ENCODE measurements at places on chromosomes 3 and 15.

DNA sequence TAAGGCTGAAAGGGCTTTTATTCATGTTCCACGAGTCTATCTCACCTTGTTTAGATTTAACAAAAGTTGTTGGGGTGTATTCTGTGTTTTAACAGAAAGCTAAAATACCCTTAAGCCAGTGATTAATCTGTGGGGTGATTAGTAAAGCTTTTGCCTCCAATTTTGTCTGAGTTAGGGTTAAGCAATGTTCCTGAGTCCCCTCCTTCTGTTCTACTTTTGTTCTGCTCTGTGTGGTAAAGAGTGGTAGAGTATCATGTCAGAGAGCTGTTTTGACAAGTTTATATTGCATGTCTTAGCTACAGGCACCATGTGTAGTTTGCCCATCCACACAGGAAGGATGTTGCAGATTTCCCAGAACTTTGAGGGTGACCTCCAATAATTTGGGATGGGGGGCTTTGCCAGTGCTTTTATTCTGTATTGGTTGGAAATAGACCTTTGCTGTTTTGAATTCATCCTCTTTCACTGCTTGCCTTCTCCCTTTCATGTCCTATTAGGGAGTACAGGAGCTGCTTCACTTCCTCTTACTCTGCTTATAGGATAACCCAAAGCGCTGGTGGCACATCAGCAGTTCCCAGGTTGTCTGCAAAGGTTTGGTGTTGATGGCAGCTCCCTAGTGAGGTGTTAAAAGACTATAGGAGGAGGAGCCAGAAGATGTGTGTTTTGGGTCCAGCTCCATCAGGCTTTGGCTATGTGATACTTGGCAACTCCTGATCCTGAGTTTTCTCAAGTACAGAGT, 7.4 kb downstream of the PDE8A start:
- DNase-seq: no peak

DNA sequence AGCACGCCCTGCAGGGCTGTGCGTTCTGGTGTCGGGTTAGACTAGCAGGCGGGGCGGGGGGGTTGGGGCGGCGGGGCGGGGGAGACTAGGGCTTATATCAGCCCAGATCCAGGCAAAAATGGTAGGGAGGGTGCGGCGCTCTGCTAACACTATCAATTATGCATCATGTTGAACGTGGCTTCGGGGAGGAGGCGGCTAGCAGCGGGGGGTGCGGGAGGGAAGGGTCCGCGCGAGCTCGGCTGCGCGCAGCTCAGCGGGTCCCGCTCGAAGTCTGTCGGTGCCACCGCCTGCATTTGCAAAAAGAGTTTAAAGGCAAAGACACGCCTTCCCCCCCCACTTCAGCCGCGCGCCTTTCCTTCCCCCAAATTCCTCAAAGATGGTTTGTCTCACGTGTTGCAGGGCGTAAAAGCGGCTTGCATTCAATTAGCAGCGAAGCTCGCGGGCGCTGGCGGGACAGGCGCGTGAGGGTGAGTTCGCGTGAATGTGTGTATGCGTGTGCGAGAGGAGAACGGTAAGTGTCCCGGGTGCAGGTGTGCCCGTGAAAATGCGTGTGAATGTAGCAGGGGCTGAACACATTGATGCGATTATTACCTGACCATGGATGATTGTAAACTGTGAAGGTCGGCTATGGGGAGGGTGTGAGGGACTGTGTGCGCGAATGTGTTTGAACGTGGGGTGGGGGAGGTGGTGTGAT, at the start of gene ISLR2:
Gene ISLR2 (plus strand): TSS at position 432 of the 694 bp plus-strand sequence. CDS start 2,169 bp downstream, outside the sequence.
- DNase-seq: peak; percentile 92

DNA sequence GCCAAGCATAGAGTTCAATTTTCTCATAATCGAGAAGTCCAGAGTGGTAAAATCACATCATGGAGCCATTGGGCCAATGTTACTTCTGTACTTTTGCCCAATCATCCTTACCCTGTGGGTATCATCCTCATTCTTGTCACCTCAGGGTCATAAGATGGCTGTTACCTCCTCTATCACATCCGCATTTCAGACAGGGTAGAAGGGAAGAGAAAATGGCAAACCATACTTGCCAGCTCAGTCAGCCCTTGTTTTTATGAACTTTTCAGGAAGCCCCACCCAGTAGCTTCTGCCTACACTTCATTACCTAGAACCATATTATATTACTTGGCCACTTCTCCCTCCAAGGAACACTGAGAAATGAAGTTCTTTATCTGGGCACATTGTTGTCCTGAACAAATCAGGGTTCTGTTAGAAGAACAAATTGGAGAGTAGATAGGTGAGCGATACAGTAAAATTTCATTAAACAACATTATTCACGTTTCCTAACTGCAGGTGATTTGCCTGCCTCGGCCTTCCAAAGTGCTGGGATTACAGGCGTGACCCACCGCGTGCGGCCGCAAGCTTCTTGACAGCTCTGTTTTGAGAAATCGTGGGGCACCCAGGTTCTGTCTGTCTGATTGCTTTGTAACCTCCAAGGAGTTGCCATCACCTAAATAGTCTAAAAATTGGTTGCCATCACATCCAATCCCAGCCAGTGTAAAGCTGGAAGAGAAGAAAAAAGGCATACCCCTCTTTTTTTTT, 34.5 kb upstream of the RPN1 start:
- no peak for DNase-seq

DNA sequence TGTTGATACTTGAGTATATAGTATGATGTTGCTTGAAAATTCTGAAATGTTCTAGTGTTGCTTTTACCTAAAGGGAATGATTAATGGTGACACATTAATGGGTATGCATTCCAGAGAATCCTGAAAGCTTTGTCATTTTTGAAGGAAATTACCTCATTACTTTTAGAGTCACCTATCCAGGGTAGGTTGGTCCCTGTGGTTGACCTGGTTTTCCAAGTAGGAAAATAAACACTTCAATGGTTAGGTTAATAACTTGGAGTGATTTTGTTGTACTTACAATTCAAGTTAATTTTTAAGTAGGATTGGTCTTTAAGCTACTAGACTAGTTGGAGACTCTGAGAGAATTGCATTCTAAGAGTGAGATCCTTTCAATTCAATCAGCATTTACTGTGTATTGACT, 31.0 kb downstream of the MITF start:
- DNase-seq: no peak

DNA sequence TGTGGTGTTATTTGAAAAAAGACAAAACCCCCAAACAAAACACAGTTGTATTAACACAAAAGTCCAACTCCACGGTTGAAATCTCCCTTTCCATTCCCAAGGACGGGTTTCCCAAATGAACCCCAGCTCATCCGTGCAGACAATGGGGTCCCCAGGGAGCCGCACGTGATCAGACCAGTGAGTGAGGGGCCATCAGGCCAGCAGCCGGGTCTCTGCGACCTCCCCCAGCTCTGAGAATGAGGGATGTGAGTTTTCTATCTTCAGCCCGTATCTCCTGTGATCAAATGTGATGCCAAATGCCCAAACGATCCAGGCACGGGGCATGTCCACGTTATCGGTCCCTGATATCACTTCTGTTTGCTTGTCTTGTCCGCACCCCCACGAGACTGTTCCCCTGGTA, 138.0 kb downstream of the OPA1 start:
- DNase-seq: no peak

- no peak for DNase-seq
Measured at GRCh38 chr3:115704661-115705338, 81.5 kb downstream of the GAP43 start.

- DNase-seq: peak; percentile 91
Measured at GRCh38 chr15:77821188-77821958, 188.7 kb upstream of the LINGO1 start.

- DNase-seq: no peak
Measured at GRCh38 chr15:33380406-33380805, 69.6 kb downstream of the RYR3 start.

- peak; percentile 27 for DNase-seq
Measured at GRCh38 chr3:180617049-180617448, 15.1 kb downstream of the TTC14 start.

DNA sequence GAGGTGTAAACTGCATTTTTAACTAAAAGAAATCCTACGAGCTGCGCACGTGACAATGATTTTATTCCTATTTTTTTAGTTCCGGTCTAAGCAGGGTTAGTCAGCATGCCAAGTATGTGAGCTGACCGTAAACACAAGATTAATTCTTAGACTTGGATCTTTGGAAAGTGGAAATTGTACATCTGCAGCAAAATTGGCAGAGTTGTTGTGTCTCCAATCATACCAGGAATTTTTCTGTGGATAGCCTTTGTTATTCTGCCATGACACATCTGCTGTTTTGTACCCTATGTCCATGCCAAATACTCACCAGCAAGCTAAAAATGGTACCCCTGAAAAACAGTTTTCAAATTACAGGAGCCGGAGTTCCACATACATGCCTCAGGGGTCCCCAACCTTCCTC, 562.5 kb downstream of the UNC13C start:
- peak; percentile 8 for DNase-seq

GRCh38 chr3:169759256-169759655, 5.6 kb downstream of the TERC start:
- no peak for DNase-seq

- no peak for DNase-seq
Measured at GRCh38 chr3:60703956-60704736, 547.1 kb downstream of the FHIT start.

- no peak for DNase-seq
Measured at GRCh38 chr3:11900824-11901223, 54.1 kb upstream of the TAMM41 start.

DNA sequence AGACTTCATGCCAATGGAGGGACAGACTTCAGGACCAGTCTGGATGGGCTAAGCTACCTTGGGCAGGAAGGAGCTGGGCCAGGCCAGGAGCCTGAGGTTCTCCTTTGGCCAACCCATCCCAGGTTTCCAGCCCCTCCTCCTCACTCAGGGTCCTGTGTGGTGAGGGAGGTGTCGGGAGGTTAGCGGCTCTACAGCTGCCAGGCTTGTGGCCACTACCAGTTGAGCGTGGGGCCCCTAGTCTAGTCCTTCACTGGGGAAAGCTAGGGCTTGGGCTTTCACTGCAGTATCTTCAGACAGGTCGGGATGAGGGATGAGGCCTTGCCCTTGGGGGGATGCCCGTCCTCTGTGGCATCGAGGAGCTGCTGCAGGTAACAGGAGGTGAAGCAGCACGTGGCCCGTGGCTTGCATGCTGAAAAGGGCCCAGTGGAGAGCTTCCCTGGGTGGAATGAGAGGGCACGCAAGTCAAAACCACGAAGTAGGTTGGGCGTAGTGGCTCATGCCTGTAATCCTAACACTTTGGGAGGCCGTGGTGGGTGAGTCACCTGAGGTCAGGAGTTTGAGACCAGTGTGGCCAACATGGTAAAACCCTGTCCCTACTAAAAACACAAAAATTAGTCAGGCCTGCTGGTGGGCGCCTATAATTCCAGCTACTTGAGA, 8.5 kb upstream of the FANCD2 start:
- no peak for DNase-seq

GRCh38 chr3:65672061-65672460, 366.7 kb downstream of the MAGI1 start:
- no peak for DNase-seq

GRCh38 chr3:85576697-85577200, 618.0 kb downstream of the CADM2 start:
- no peak for DNase-seq

- peak; percentile 40 for DNase-seq
Measured at GRCh38 chr3:117898722-117899522, 1135.7 kb downstream of the IGSF11 start.

GRCh38 chr3:177692304-177692975, 495.2 kb upstream of the TBL1XR1 start:
- no peak for DNase-seq

All from eye (tissue), 1 donor.